ENCODE measurements at places on chromosomes 1 and 21.

GRCh38 chr1:42973286-42973685, 14.6 kb upstream of the SLC2A1 start:
- DNase-seq: no peak

- no peak for DNase-seq
Measured at GRCh38 chr1:112911506-112912220, 44.3 kb downstream of the SLC16A1 start.

DNA sequence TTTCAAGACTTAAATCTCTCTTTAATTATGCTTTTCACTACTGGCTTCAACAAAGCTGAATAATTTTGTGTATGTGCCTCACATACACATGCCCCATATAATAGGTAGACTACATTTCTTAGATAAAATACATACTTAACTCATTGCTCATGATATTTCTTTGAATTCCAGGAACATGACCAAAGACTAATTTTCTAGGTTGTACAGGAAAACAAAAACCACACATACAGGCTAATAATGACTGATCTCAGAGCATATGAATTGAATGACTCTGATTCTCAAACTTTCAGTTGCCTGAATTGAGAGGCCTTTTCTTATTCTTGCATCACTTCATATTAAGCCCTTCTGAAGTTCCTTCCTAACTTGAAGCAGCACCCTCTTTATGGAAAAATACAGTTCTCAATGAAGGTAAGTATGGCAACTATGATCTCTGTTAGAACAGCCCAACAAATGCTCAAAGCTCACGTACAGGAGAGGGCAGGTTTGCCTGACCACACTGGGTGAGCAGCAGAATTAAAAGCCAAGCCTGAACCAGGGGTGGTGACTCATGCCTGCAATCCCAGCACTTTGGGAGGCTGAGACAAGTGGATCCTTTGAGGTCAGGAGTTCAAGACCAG, 22.6 kb upstream of the UAP1 start:
- peak; percentile 16 for DNase-seq

DNA sequence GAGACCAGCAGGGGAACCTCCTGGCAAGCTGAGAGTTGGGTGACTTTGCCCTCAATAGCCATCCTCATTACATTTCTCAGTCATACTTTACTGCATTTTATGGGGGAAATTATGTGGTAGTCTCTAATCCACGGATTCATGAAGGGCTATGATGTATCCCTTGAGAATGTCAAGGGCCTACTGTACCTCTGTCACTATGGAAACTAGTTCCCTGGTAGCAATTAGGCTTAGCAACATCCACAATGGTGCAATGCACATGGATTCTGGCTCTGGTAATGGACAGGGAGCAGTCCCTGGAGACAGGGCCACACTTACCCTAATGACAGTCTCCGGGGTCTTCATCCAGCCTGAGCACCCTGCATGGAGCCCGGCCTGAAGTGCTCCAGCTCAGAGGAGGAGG, 26.5 kb downstream of the LRRN2 start:
- no peak for DNase-seq

DNA sequence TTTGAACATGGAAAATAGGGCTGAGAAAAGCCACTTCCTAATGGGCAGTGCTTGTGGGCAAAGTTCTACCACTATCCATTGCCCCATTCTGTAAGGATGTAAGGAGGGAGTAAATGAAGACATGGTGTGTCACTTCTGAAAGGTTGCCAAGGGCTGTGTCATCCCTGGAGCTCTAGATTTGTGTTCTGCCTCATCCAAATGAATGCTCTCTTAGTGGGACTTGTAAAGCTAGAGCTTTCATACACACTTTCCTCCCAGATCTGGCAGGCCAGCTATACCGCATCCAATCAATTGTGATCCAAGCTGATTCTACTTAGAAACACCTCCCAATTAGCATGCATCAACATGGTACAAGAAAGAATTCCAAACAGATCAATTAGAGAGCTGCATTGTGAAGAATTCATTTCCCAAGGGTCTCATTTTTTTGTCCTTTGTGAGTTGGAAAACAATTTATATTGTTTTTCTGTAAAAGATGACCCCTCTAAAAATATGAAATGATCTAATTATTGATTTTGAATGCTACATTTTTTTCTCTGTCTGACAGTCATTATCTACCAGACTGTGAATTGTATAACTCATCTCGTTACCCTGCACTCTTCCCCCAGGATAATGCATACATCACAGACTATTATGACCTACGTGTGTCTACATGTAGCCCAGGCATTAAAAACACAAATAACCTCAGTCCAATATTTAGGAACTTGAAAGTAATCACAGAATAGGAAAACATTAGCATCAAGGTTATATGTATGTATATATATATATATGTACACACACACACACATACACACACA, 117.1 kb upstream of the DUSP10 start:
- DNase-seq: no peak

- DNase-seq: no peak
Measured at GRCh38 chr1:38073534-38074301, 27.1 kb upstream of the POU3F1 start.

DNA sequence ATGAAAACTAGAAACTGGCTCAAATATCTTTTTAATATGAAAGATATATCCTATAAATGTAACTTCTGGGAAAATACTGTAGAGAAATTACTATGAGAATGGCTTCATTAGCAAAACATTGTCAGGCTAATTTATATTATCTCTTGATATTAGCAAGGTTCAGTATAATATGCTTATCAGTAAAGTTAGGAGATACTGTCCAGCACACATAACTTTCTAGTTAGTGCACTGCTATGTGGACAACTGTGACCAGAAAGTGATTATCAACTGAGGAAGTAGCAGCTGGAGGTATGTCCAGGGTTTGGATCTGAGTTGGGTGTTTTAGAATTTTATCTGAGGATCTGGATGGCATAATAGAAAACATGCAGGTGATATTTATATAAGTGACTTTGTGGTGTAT, 7.5 kb downstream of the LRRC8C start:
- no peak for DNase-seq

- no peak for DNase-seq
Measured at GRCh38 chr1:2032737-2033136, 13.6 kb downstream of the GABRD start.

All from activated CD4-positive, alpha-beta T cell treated with anti-CD3 and anti-CD28 coated beads for 48 hours (primary cell).